ENCODE measurements at places on chromosomes 1 and 21.

DNA sequence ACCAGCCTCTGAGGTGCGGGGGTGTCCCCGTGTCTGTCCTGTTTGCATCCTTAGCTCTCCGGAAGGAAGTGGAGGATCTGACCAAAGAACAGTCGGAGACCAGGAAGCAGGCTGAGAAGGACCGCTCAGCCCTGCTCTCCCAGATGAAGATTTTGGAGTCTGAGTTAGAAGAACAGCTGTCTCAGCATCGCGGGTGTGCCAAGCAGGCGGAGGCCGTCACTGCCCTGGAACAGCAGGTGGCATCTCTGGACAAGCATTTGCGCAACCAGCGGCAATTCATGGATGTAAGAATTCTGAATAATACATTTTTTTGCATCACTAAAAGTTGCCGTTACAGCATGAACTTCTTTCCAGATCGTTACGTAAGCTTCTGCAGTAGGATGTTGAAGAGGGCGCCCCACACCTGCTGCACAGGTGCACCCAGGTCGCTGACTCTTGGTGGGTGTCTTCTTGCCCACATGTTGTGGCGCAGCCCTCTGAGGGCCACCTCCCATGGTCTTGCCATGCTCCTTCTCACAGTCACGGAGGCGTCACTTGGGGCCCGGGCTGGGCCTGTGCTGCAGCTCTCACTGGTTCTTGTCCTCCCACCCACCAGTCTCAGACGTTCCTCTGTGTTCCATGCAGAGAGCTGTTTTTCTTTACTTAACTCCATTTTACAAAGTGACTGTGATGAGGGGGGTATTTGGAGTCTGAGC is 61.3 kb upstream of the DIP2A start:
- DNase-seq = no peak

DNA sequence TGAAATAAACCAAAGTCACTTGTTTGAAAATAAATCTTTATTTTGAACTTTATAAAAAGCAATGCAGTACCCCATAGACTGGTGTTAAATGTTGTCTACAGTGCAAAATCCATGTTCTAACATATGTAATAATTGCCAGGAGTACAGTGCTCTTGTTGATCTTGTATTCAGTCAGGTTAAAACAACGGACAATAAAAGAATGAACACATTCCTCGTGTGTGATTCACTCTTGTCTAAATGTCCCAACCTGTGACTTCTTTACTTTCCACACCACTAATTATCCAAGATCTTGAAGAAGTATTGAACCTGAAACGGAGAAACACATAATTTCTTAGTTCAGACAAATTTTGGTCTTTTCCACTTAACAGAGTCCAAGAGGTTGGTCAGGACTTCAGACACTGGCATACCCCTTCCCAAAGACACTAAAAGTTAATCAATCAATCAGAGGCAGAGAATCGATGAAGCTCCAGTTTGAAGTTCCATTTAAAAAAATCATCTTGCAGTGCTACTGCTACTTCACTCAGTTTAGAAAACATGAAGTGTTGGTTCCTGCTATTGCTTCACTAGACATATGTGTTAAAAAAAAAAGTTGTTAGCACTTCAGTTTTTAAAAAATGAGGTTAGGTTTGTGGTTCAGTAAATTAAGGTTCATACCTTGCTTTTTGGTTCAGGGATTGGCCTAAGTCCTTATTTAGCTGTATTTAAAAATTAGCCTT is 26.2 kb downstream of the ATP1B1 start:
- no peak for DNase-seq

DNA sequence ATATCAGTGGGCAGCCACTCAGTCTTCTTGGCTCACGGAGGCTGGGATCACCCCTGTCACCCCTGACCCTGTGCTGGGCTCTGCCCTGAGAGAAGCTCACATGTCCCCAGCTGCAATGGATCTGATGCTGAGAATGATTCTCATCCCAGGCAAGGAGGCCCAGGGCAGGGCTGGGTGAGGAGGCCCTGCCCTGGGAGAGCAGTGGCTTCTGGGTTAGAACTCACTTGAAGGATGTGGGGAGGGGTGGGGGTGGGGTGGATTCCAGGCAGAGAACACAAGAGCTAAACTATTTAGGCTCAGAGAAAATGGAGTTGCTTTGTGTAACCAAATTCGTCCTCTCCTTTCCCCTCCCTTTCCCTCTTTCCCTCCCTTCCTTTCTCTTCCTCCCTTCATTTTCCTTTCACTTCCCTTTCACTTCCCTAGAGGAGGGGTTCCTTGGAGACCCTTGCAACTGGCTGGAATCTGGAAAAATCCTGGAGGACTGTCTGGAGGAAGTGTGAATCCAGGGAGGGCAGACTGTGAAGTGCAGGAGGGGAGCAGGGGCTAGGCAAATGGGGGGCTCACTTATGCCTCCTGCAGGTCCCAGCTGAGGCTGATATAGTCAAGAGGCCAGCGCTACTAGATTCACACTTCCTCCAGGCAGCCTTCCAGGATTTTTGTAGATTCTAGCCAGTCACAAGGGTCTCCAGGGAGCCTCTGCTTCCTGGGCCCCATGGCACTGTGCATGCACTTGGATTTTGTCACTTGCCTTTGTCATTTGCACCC is 47.0 kb downstream of the IGSF21 start:
- no peak for DNase-seq

- DNase-seq = no peak
Measured at GRCh38 chr1:155892796-155893195, 18.4 kb downstream of the RIT1 start.

DNA sequence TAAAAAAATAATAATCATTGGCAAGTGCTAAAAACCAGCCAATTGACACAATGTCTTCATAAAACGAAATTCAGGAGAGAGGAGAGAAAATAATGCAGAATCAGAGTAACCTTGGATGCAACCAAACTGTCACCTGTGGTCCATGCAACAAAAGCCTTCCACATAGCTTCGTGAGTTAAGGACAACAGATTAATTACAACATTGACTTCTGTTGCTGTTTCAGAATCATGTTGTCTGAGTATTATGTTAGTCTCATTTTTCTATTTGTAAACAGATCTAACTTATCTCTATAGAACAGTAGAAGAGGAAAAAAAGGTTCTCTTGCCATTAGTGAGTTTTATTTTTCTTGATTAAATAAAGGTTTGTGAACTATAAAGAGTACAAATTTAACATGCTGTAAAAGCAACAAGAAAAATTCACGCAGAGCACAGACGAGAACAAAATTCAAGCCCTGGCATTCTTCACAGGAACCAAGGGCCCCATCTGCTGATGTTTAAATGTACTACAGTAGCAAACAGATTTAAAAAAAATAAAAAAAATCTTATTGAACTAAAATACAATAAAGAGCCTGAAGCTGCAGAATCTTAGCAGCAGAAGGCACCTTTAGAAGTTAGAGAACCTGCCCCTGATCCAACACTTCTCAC is 381.1 kb upstream of the PKN2 start:
- no peak for DNase-seq

DNA sequence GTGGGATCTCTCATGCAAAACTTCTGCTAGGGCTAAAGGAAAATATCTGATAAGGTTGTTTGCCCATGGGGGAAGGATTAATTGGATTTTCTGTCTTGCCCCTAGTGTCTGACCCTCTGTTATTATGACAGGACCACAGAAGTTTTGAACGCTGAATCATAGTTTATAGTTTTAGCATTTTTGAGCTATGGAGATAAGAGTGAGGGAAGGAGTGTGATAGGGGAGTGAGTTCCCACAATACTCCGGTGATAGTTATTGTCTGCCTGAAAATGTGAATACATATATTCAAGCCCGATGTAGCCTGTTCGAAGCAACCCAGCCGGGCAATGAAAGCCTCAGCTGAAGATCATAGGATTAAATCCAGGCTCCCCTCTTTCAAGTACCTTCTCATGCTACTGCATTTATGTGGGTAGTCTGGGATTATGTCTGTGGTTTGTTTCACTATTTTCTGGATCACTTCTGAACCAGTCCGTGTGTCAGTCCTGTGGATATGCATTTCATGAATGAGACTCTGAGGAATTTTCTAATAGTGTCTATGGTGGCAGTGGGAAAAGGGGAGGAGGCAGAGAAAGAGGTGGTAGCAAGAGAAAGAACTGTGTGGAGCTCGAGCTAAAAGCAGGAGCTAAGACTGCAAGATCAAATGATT is 258.7 kb downstream of the DISC1 start:
- no peak for DNase-seq

- no peak for DNase-seq
Measured at GRCh38 chr21:42456457-42456856, 39.6 kb downstream of the RSPH1 start.

- DNase-seq = no peak
Measured at GRCh38 chr1:95223110-95223509, 10.9 kb upstream of the RWDD3 start.

DNA sequence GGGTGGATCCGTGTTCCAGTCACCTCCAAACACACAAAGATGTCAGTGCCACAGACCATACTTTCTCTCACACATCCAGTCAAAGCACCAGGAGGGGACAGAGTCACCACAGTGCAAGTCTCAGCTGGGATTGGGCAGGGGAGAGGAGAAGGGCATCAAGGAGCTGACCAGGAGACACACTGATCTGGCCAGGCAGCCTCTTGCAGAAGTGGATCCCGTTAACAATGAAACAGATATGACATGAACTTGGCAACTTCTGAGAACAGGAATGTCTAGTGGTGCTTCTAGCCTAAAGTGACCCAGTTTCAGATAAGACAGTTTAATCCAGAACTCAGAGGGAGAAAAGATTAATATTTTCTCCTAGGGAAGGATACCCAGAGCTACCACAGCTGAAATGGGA is 71.0 kb downstream of the HIVEP3 start:
- no peak for DNase-seq

Measured in T-helper 22 cell (primary cell).